HFF-Myc (cell line): ENCODE measurements at places on chromosomes 6 and 20.

DNA sequence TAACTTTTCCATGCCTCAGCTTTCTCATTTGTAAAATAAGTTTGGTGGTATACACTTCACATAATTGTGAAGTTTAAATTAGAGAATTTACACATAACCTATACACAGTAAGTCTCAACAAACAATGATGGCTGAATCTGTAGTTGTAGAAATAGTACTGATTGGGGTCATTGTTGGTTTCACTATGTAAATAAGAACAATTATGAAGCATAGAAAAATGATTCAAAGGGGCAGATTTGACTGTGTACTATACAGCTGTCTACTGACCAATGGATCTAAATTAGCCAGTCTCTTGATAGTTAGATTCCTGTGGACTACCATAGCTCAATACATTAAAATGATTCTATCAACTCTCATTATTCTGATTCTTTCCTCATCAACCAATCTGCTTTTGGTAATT lies 181.1 kb upstream of the STXBP5 start:
- no peak for DNase-seq

DNA sequence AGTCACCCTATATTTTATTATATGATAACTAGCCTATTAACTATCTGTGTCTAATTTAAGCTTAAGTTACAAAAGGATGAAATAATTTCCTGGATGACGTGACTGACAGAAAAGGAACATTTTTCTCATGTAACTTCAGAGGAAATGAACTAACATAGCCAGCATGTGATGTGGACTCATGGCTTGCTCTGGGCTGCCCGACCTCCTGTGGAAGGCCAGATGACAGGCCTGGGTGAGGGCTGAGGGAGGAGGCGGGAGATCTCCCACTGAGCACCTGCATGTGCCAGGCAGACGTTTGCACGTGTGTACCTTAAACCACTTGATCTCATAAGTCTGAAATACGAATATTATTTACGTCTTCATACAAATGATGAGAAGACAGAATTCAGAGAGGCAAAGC lies 321.1 kb downstream of the SYNE1 start:
- DNase-seq = no peak

GRCh38 chr6:63014290-63014689 lies 197.0 kb upstream of the FKBP1C start:
- DNase-seq = no peak

DNA sequence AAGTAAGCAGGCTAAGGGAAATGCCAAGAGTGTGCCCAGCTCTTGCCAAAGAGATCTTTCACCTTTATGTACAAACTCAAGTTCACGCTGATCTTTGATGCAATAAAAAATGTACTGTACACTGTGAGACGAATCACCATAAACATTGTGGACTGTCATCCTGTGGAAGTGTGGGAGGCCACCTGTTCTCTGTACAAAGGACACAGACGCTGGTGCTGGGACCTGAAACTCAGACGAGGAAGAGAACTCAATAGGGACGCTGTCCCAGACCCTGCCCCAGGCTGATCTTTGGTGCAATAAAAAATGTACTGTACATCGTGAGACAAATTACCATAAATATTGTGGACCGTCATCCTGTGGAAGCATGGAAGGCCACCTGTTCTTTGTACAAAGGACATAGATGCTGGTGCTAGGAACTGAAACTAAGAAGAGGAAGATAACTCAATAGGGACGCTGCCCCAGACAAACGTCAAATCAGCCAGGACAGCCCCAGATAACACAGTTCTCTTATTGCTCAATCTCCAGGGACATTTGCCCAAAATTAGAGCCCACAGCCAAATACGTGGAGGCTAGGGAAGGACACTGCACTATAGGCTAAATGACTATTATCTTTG lies 312.7 kb upstream of the SGK1 start:
- no peak for DNase-seq

GRCh38 chr6:11497107-11497506 lies 40.4 kb upstream of the TMEM170B start:
- DNase-seq = no peak

GRCh38 chr20:62793757-62794006 lies 2.6 kb upstream of the MRGBP start:
- DNase-seq = no peak

DNA sequence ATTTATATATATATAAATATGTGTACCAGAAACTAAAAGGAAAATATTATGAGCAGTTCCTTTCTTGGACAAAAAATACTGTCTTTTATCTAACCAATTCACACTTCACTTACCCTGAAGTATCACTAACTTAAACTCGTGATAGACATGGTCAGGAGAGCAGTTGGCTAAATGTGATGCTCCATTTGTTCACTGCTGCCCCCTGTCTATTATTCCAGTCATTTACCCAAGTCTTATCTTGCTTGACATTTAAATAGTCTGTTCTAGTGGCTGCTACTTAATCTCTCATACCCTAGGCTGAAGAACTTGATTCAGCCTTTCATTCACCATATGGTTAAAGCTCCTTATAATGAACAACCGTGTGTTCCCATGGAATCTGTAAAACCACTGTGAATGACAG lies 789.6 kb upstream of the EYS start:
- DNase-seq = no peak

DNA sequence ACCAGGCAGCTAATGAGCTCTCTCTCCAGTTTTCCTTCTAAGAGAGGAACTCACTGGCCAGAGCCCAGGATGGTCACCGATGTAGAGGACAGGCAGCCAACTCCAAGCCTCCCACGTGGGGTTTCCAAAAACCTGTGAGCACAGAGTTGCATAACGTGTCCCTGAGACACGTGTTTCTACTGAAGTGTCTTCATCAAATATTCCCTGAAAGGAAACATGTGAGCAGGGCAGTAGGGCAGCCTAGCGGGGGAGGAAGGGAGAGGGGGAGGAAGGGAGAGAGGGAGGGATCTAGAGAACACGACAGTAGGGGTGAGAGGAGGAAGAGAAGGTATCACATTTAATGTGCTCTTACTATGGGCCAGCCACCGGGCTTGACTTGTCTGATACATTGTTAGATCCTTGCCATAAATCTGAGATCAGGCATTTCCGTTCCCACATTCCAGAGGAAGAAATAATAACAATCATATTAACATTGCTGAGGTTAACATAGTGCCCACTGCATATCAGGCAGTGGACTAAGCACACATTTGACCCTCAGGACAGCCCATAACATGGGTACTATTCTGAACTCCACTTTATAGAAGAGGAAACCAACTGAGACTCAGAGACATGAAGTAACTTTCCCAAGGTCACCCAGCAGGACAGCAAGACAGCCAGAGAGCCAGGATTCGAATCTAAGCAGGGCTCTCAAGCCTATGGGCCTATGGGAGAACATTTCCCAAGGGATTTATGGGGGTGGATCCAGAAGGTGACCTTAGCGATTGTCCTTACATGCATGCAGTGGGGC lies 4.5 kb upstream of the SYS1 start:
- DNase-seq = no peak

- DNase-seq = no peak
Observed at GRCh38 chr6:135006386-135006914, 48.2 kb downstream of the HBS1L start.

DNA sequence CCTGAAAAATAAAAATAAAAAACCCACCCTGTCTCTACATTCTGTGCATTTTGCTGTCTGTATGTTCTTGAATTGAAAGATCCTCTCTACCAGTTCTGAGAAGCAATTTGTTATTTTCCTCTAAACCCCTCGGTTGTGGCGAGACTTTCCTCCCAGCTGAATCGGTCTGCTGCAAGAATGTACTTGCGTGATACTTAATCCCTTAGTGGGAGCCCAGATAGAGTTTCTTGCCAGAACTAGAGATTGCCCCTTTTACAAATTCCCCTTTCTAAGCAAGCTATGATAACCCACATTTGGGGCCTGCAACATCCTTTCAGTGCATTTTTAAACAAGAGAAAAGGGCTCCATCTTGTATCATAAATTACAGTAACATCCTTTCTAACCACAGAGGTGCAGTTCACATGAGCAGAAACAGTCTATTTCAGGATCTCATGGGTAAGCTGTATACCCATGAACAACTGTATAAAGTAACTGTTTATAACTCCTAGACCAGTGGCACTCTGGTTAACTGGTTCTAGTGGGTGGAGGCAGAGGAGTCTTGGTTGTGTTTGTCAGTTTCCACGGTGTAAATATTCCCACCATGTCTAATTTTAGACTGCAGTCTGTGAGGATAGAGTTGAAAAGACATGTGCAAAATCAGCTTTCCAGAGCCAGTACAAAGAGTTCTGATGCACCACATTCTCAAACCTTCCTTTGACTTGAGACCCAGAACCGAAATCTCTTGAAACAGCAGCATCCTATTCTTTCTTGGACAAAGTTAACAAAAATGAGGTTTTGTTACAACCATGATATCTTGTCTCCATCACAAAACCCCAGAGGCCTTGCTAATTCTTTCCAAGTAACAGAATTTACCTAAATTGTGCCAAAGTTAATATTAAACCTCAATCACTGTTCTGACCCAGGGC lies 113.1 kb upstream of the ZNF217 start:
- DNase-seq = no peak

GRCh38 chr6:118618676-118619377 lies 32.6 kb downstream of the CEP85L start:
- DNase-seq = peak; percentile 11

DNA sequence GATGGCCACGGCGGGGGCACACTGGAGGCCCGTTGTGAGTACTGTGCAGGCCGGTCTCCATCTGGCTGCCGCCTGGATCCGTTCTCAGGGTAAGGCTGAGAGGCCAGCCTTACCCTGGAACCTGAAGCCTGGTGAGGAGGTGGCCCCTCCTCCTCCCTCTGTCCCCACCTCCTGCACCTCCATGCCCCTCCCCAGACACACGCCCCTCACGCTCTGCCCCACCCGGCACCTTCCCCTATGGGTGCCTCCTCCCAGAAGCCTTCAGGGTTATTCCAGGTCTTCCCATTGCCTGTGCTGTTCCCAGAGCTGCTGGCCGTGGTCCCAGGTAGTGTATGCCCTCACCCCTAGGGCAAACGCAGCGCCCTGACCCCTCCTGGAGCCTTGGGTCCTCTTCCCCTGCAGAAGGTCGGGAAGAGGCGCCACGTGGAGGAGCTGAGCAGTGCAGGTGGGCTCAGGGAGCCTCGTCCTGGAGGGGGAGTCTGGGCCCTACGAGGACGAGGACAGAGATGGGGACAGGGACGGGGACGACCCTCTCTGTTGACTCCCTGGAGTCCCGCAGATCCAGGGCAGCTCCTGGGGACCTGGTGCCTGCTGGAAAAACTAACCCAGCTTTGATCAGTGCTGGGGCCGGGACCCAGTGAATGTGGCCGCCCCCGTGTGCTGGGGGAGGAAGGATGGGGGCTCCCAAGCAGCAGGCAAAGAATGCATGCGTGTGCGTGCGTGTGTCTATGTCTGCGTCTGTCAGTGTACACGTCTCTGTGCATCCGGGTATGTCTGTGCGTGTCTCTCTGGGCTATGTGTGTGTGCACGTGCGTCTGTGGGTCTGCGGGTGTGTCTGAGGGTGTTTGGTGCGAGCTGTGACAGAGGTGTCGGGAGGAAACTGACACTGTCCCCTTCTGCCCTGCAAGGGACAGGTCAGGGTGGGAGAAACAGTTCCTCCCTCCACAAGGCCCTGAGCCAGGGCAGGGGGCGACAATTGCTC lies 8.2 kb upstream of the HRH3 start:
- DNase-seq = no peak

GRCh38 chr6:108716801-108717791 lies 131.1 kb upstream of the ARMC2 start:
- DNase-seq = no peak

DNA sequence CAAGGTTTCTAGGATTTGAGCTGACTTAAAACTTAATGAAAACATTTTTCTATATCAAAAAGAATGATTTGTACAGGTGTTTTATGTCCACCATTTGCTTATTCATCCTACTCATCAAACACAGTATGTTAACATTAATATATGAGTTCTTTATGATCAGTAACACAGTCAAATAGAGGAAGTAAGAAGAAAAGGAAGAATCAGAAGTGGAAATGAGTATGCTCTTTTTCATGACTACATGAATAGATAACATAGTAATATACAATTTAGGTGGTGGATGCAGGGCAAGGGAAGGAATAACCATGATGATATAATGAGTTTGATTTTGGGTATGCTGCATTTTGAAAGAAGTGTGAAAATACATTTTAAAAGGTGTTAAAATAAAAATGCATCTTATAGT lies 16.5 kb downstream of the KPNA5 start:
- DNase-seq = no peak

DNA sequence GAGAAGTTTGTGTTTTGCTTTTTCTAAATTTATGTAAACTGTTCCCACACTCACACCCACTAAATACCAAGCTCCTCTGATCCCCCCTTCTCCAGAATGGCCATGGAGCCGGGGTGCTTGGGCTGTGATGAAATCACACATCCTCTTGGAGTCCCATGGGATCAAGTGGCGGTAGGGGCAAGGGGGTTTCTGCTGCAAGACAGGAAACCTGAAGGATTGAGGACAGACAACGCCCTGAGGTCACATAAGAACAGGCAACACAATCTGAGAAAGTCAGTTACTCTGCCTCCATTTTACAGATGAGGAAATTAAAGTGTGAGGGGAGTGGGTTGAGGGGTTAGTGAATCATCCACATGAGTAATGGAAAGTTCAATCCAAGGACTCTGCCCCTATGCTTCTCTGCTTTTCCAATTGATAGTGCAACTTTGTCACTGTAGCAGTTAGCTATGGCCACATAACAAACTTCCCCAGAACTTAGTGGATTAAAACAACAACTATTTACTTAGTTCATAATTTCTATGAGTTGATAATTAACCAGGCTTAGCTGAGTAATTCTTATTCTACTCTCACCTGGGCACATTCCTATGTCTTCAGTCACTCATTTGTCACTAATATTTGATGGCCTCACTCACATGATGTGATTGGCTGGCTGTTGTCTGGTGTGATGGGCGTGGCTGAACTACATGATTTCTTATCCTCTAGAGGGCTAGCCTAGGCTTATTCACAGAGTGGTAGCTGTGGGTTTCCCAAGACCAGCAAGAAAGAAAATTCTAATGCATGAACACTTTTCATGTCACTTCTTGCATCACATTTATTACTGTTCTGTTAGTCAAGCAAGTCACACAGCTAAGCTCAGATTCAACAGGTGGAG lies 311.1 kb upstream of the RNF24 start:
- no peak for DNase-seq

DNA sequence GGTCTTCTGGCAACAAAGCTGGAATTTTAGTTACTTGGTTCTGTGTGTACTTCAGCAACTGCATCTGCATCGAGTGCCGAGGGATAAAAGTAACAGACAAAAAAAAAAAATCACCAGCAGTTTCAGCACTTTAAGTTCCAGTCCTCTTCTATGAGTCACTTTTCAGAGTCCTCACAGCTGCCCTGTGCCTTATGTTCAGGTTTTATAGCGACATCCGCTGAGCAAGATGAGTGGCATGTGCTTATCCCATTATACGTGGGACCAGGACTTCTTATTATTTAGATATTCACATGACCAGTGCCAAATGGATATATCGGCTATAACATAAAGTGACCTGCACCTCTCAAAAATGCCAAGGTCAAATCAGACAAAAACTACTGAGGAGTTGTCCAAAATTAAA lies 242.9 kb downstream of the FOXA2 start:
- no peak for DNase-seq
